ENCODE measurements at places on chromosomes 3 and 15.
A peak's percentile ranks its signal among the peaks of the same experiment; 100 is the strongest.

DNA sequence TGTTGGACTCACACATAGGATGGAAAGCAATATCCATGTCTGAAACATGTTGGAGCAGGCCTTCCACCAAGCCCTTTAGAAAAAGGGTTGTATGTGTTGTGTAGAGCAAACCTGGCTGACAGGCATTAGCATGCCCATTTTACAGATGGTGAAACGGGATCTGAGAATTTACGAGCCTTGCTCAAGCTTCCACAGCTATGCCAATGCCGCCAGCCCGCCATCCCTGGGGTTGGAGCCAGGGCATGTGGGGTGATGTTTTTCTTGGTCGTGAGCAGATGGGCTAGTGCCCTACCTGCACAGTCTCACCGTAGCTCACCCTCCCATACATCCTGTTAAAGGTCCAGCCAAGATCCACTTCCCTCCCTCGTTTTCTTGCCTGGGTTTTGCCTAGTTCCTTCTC lies 97.5 kb upstream of the TLE3 start:
- DNase-seq: no peak

DNA sequence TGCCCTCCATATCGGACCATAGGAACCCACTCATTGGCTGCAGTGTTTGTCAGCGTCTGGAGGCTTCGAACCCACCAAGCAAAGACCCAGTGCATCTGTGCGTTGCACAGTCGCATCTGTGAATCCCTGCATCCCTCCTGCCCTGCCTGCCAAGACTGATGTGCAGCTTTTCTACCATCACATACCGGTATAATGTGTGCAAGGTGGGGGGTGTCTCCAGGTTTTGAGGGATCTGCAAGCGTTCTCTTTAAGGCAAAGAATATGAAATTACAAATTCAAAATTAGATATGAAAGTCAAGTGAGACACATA lies 288 bp upstream of the NME9 start:
- no peak for DNase-seq

GRCh38 chr3:128490915-128491690 lies 1.9 kb downstream of the GATA2 start:
- no peak for DNase-seq

- no peak for DNase-seq
Measured at GRCh38 chr3:4945324-4945723, 33.9 kb upstream of the BHLHE40 start.

GRCh38 chr15:66912441-66912840 lies 153.0 kb upstream of the SMAD3 start:
- no peak for DNase-seq

- DNase-seq: peak; percentile 6
Measured at GRCh38 chr3:11690863-11691766, 47.4 kb upstream of the VGLL4 start.

DNA sequence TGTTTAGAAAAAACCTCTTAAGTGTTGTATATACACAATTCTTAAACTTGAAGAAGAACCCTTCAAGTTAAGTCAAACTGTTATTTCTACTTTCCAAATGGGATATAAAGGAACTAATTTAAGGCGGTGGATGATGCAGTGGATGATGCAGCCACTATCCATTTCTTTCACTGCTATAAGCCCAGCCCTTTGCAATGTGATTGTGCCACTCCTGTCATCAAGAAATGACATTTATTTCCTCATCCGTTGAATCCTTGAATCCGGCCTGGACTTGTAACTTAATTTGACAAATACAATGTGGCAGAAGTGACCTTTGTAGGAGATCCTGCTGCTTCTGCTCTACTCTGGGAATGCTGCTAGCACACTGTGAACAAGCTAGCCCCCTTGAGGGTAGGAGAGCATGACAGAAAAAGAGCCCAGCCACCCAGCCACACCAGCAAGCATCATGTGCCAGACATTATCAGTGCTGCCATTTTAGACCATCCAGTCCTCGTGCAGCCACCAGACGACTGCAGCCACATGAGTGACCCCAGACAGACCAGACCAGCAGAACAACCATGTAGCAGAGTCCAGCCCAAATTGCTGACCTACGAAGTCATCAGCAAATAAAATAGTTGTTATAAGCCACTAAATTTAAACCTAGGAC lies 47.4 kb downstream of the UACA start:
- DNase-seq: no peak

Data from NCI-H748 treated with DMSO at 0.1 percent for 48 hours (cell line).